Daoy (cell line): ENCODE measurements at places on chromosomes 4 and X.

GRCh38 chr4:21954916-21955315, 6.3 kb upstream of the KCNIP4 start:
- no peak for DNase-seq

DNA sequence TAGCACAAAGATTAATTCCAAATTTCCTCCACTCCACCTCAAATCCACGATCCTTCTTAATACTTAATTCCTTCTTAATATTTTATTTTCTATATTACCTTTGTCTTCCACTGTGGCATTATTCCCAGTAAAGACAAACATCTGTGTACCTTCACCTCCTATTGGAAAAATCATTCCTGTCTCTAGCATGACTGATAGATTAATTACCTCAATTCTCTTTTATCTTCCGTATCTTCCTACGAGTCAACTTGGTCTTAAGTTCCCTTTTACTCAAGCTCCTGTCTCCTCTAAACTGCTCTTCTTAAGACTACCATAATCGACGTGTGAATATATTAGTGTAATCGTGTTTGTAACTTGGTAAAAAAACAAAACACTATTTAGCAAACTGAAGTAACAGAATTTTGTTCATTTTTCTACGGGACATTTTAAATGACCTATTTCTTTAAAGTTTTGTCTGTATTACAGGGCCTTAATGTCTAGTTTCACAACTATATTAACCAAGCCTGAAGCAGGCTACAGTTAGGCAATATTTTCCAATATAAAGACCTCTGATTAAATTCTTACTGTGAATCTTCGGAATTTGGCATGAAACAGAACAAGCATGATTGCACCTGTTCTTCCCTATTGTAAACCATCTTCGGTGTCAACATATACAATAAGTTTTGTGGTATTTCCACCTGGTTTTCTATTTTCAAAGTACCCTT, 1.1 kb upstream of the USP38 start:
- no peak for DNase-seq

- no peak for DNase-seq
Measured at GRCh38 chr4:98536631-98537030, 121.8 kb downstream of the TSPAN5 start.

DNA sequence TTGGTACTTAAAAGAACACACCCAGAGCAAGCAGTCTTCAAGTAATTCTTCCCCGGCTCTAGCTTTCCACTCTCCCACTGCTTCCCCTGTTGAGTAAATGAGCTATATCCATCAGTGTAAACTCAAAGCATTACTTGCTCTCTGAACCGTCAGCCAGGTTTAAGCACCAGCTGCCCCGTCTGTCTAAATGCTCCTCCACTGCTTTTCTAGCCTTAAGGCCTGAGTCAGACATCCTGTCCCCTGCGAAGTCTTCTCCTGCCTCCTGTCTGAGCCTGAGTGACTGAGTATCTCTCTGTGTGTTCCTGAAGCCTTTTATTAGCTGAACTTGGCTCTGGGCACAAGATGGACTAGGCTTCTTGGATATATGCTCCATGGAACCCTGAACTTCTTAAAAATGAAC, 205.1 kb downstream of the STK32B start:
- peak; percentile 38 for DNase-seq

- DNase-seq = peak; percentile 7
Measured at GRCh38 chr4:156190615-156191014, 236.9 kb upstream of the CTSO start.

DNA sequence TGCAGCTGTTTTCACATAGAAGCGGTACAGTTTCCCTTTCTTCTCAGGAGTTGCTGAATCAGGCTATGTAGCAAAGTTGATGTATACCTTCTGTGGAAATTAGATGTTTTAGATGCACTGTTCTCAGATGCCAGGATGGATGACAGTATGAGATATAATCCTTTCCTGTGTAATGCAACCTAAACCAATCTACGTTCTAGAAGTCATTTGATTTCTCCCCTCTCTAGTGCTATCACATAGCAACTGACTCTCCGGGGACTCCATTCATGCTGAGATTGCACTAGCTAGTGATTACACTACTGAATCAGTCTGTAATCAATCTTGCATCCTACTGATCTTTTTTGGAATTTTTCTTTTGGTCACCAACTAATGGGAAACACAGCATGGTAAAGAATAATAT, 1881.7 kb downstream of the PCDH7 start:
- no peak for DNase-seq

DNA sequence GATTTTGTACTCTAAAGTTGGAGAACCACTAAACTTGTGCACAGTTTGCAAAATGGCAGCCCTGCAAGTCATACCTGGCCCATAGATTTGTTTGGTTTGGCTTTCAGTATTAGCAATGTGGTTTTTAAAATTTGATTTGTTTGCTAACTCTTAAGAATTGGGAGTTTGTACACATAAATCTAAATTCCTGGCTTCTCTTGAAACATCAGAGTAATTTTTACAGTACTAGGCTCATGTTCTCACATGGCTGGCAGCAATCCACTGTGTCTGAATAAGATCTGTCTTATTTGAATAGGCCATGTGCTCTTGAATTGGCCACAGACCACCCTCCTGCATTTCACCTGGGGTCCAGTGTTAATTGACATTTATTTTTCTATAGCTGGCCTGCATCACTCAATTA, 21.3 kb downstream of the DIAPH2 start:
- no peak for DNase-seq

DNA sequence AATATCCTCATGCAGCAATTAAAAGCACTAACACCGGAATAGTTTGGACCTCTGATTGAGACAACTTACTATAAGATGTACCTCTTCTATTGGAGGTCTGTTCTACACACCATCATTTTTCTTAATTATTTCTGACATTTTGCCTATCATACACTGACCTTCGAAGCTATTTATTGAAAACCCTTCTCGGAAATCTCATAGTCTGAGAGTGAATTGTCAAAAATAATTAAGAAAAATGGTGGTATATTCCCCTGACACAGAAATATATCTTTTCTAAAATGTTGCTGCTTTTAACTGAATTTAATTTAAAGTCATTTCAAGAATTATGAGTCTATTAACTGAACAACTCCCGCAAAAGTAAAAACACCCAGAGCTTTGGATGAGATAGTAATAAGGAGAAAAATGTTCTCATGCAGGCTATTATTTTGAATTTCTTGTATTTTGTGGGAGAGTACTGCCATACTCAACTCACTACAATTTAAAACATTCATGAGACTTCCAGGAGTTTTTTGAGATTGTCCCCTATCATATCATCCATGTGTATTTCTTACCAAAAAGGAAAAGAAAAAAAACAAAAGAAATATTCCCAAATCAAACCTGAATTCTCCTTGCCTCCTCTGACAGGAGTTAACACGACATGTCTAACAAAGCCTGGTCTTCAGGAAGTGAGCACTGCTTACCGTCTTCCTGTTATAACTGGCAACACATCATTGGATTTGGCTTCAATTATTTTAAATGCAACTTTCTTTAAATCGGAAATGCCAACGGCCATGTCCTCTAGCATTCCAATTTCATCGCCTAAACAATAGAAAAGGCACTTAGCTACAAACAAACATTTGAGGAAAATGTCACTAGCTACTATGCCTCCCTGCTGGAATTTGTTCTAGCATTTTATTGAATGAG, 485.3 kb downstream of the IL15 start:
- no peak for DNase-seq

DNA sequence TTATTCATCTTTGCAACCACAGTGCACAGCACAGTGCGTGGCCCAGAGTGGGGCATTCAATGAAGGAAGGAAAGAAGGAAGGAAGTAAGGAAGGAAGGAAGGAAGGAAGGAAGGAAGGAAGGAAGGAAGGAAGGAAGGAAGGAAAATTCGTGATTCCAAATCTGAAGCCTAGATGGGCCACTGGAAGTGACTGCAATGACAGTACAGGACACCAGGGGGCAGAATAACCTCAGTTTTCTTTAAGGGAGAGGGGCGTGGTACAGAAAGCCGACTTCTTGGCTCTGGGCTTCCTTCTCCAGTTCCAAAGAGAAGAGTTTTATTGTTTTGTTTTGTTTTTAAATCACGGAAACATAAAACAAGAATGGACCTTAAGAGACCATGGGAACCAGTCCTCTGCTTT, 47.8 kb downstream of the APLN start:
- peak; percentile 29 for DNase-seq

DNA sequence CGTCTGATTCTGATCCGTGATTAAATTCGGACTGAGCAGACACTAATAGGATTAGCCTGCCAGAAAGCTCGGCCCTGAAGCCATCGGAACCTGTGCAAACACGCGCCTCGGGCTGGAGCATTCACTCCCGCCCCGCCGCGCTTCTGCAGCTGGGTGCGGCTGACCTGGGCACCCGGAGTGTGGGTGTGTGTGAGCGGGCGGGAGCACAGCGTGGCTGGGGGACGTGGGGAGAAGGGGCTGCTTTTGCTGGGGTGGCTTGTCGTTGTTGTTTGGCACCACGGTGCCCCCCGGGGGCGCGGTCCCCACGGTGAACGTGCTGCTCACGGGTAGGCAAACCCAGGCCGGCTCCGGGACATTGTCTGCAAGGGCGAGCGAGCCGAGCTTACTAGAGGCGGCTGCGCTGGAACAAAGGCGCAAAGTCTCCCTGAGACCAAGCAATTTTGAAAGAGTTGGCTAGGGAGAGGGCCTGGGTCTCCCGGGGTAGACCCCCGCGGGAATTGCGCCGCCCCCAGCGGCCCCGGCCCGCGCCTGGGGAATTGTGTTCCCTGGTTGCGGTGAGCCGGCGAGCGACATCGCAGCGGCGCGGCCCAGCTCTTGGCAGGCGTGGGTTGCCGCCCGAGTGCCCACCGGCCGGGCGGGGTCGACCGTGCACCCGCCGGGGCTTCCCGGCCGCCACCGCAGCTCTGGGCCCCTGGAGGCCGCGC, 1.4 kb downstream of the MAMLD1 start:
- DNase-seq = peak; percentile 22

GRCh38 chr4:76055016-76055415, 19.1 kb upstream of the CXCL11 start:
- no peak for DNase-seq

DNA sequence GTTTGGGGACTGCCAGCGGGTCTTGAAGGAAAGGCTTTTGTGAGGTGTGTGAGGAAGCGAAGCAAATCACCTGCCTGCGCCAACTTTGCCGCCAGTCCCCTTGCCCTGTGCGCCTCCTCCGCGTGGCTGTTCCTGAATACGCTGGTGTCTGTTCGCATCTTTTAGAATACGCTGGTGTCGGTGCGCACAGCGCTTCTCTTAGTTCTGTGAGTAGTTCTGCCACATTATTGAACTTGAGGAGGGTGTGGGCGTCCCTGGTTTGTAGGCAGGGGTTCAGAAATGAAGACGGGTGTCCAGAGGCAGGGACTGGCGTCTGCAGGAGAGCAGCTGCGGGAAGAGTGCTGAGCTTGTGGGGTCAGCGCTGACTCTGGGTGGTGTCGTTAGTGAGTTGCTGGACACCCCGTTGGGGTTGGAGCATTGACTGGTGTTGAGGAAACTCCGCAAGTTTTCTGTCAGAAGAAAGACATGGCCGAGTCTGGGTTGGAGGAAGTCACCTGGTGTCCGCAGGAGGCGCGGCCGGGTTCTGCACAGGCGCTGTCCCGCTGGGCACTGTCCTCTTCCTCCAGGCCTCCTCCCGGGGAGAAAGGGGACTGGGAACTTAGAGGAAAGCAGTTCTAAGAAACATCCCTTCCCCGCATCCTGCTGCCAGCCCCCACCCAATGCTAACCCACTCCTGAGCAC, 930 bp downstream of the ZNF718 start:
- DNase-seq = peak; percentile 6

- DNase-seq = no peak
Measured at GRCh38 chr4:10085386-10085785, 31.2 kb downstream of the WDR1 start.

- DNase-seq = peak; percentile 36
Measured at GRCh38 chr4:17577665-17578481, 875 bp downstream of the LAP3 start.

GRCh38 chrX:54509400-54509799, 13.4 kb upstream of the FGD1 start:
- DNase-seq = no peak

DNA sequence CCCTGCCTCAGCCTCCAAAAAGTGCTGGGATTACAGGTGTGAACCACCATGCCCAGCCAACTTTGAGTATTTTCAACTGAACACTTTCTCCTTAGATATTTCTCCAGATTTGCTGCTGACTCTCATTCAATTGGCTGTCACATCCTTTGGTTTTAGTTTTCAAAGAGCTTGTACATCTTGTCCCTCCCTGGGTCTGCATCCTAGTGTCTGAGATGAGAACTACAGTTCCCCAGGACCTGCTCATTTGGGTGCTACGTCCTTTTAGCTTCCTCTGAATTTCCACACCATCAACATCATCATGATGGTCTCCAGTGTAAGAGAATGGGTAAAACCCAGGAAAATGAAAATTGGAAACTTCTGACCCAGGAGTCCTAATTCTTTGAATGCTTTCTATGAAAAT, 312.9 kb downstream of the NLGN4X start:
- DNase-seq = no peak
